ENCODE measurements at places on chromosomes 5 and 9.

- ATAC-seq, result no peak
These were observed 283.4 kb downstream of the NFIB start for GRCh38 chr9:14030375-14031059.

DNA sequence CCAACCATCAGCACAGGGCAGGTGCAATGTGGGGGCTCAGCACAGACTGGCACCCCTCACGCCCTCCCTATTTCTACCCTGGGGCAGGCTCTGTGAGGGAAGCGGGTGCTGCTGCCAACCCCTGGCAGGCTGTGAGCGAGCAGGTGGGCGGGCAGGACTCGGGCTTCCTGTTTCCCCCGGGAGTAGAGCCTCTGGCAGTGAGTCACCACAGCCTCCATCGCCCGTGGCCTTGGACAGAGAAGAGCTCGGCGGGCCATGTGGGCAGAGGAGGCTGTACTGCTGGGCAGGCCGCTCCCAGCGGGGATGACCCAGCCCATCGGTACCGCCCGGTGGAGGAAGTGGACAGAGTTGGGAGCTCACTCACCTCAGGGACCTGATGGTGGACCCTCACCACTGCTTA is 16.6 kb downstream of the KCNT1 start:
- ATAC-seq, result no peak

DNA sequence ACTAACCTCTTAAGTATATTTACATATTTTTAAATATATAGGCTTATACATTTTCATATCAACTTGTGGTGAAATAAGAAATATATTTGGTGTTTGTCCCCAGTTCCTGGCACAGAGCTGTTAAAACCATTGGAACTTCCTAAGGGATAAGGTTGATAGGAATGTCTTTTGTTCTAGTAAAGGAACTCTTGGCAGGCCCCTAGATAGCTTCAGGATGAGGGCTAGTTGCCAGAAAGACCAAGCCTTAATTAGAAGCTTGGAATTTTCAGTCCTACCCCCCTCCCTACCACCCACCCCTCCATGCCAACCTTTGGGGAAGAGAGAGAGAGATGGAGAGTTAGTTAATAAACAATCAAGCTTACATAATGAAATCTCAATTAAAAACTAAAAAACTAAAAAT is 638.6 kb upstream of the ACO1 start:
- ATAC-seq, result no peak

GRCh38 chr5:1414311-1415058 is 30.8 kb downstream of the SLC6A3 start:
- no peak for ATAC-seq

DNA sequence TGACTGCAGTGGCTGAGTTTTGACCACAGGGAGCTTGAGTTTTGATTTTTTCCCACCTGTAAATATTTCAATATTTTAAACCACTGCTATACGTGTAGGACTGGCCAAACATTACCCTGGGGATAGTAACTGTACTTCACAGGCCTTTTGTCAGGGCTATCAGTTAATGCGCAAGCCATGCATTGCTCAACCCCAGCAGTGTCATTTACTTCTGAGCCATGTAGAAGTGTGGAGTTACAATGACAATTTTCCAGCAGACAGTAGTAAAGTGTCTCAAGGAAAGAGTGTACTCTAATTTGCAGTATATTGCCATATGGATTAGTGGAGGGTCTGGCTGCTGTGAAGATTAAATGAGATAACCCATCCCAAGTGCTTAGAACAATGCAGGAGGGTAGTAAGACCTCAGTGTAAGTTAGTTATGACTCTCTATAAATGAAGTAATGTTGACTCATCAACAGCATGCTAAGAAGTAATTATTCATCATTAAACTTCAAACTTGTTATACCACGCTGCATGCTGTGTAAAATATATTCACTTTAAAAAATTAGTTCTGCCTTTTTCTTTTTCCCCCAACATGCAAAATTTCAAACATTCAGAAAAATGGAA is 489.2 kb downstream of the KDM4C start:
- peak; percentile 21 for ATAC-seq

- no peak for ATAC-seq
These were observed 597.3 kb downstream of the PRELID2 start for GRCh38 chr5:145237843-145238242.

DNA sequence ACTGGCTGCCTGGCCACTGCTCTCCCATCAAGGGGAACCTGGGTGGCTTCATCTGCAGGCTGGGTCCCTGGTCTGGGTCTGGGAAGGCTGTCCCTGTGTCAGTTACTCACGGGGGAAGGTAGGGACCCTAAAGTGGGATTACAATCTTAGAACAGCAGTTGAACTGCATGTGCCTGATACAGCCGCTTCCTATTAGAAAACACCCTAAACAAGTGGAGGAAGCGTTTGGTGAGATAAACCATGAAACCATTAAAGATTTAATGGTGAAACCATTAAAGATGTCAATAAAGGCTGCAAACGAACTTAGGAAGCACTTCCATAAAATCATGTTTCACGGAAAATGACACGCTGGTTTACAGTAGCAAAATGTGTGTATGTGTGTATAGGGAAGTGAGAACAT is 2.5 kb upstream of the GFI1B start:
- no peak for ATAC-seq

DNA sequence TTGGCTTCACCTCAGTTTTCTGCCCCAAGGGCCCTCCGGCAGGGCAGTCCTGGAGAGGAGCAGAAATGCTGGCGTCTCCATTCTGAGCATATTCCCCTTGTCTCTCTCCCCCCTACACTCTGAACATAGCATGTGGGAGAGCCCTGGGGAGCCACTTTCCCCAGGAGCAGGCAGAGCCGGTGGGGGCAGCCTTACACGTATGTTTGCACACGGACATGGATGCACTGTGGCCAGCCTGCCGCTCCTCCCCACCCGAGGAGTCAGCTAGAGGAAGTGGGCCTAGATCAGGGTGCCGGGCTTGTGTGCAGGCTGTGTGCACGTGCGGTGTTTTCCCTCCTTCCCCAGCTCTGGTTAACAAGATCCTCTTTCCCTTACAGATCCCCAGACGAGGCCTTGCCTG is 25.4 kb upstream of the POMT1 start:
- ATAC-seq, result no peak

DNA sequence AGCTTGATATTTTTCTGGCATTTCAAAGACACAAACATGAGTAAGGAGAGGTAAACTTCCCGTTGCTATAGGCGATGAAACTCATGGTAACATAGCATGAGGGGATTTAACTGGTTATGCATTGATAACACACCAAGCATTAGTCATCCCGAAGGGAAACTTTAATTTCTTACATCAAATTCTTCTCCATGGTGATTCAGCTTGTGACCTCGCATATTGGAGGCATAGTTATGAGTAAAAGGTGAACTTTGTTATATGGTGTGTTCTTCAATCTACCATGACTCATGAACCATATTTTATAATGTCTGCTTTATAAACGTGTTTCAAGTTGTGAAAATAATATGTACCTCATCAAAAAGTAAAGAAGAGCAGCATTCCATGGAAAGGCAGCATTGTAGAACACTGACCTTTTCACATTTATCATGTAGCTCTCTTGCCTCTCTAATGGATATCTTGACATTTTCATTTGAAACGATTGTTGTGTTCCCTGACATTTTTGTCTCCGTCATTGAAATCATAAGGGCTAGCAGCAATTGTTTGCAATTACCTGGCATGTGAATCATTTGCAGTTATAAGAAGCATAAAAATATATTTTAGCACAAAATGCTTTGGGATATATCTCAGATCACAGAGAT is 491.8 kb downstream of the ANXA1 start:
- no peak for ATAC-seq

Measured in activated CD4-positive, CD25-positive, alpha-beta regulatory T cell treated with anti-CD3 and anti-CD28 coated beads, Interleukin-2, amount 50 U/mL, for 24 hours (primary cell).